ENCODE measurements at places on chromosomes 16 and 17.

- DNase-seq = no peak
Measured at GRCh38 chr17:69503711-69504110, 89.2 kb downstream of the MAP2K6 start.

- no peak for DNase-seq
Measured at GRCh38 chr17:39364236-39365025, 37.0 kb downstream of the FBXL20 start.

GRCh38 chr16:87140211-87141200, 176.7 kb downstream of the C16orf95 start:
- no peak for DNase-seq

DNA sequence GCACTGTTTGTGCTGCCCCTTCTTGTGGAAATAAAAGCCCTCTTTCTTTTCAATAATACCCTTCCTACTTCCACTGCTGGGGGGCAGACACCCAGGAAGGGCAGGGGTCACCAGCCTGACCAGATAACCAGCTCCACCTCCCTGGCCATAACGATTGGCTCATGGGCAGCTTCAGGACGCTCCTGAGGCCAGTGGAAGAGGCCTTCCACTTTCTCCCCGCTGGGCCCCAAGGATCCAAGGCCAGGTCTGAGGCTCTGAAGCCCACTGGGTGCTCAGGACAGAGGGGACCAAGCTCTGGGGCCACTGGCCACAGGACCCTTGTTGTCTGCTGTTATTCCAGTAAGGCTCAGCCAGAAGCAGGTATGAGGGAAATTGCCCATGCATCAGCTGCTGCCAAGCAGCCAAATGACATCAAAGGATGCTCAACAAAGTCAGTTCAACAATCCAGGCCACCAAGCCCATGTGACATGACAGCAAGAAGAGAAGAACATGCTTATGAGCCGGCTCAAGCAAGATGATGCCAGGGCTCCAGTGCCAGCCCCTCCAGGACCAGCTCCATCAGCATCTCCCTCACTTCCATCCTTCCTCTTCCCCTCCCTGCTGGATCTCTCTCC, 238.8 kb downstream of the ZNF423 start:
- DNase-seq = no peak

DNA sequence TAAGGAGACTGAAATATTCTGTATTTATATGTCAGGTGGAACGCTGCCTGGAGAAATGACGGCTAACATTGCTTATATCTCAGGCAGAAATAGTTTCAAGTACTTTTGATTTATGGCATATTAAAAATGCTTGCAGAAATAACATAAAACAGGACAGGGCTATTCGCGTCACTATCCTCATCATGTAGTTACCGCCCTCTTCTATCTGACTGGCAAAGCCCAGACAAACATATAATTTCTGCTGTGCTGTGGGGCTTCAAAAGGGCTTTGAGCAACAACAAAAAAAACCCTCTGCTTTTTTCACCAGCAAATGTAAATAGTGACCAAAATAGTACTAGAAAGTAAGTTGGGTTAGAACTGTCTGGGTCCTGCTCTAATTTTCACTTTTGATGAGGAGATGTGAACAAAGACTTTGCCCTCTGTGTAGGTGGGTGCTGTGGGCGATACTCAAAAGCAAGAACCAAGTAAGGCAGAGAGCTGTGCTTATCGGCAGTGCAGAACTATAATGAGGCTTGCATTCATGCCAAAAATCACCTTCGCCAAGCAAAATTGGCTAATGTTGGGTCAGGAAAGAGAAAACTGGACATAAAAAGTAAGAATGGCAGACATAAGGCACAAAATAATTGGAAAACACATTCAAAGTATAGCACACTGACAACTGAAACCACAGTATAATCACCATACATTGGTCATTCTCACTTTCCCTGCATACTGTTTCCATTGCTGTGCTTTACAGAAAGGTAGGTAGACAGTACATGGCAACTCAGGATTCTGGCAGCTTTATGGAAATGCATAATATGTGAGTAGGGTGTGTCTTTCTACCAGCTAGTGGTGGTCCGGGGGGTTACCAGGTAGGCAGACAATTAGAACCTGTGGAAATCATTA, 151.2 kb upstream of the AXIN2 start:
- DNase-seq = no peak

- no peak for DNase-seq
Measured at GRCh38 chr16:8812162-8812843, 14.7 kb downstream of the PMM2 start.

GRCh38 chr17:82434216-82434565, 15.8 kb upstream of the OGFOD3 start:
- peak; percentile 80 for DNase-seq

All from activated CD4-positive, alpha-beta T cell treated with anti-CD3 and anti-CD28 coated beads, Interleukin-2, amount 10 ng/mL, durations not matched to agents 24 days and 14 days (primary cell).